ENCODE measurements at places on chromosomes 7 and 10.
A peak's percentile ranks its signal among the peaks of the same experiment; 100 is the strongest.

- DNase-seq, result no peak
Observed at GRCh38 chr7:101236292-101236835, 1.2 kb downstream of the CLDN15 start.

DNA sequence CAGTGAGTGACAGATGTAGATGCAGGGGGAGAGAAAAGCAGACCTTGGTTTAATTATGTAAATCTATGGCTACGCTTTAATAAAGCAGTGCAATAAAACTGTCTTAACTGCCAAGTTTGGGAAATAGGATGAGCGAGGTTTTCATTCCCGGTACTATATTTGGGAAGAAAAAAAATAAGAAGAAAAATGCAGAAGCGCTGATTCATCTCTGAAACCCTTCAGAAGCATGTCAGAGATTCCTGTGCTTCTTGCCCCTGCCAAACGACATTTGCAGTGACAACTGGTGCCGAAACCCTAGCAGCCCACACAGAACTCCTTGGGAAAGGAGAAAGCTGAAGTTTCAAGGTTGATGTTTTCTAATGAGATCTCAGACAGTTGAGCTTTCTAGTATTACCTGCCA, 380.7 kb downstream of the REEP3 start:
- no peak for DNase-seq

- peak; percentile 42 for DNase-seq
Observed at GRCh38 chr7:94888551-94888950, 18.8 kb upstream of the PPP1R9A start.

GRCh38 chr10:26806557-26806956, 54.2 kb downstream of the ABI1 start:
- no peak for DNase-seq

DNA sequence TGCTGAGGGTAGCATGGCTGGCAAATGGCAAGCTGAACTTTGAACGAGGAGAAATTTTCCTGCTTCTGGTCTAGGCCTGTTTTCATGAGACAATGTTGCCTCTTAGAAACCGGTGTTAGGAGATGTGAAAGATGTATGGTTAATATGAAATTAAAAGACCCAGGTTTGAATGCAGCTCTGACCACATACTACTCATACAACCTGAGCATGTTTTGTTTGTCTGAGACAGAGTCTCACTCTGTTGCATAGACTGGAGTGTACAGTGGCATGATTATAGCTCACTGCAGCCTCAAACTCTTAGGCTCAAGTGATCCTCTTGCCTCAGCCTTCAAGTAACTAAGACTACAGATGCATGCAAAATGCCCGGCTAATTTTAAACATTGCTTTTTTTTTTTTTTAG, 193.4 kb upstream of the FZD8 start:
- no peak for DNase-seq

DNA sequence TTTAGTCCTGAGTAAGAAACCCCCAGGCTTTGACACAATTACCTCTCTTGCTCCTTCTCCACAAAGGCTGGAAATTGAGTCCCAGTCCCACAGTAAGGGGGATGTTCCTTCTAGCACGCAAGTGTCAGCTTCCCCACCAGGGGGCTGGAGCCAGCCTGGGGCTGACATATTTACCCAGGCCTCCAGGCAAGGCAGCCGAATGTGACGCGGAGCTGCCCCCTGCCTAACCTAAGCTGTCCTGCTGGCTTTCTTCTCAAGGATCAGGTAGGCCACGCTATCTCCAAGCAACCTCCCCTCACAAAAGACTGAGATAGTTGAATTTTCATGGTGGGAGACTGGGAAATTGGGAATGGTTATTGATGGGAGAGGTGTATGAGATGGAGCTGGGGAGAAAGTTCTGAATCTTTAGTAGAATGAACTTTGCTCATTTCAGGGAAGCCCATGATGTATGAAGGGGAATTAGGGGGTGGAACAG, 19.2 kb upstream of the BMPER start:
- DNase-seq, result no peak

DNA sequence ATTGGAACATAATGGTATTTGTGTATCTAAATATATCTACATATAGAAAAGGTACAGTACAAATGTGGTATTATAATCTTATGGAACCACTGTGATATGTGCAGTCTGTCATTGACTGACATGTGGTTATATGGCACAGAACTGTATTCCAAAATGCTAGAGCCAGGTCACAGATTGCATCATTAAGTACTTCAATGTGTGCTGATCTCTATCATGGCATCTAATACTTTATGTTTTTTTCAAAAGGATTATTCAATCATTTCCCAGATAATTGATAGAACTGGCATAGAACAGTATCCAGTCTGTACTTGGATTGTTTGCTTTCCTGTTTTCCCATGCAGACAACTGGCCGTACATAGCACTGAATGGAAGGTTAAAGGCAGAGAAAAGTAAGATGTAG, 662.7 kb downstream of the PARD3 start:
- DNase-seq, result no peak

DNA sequence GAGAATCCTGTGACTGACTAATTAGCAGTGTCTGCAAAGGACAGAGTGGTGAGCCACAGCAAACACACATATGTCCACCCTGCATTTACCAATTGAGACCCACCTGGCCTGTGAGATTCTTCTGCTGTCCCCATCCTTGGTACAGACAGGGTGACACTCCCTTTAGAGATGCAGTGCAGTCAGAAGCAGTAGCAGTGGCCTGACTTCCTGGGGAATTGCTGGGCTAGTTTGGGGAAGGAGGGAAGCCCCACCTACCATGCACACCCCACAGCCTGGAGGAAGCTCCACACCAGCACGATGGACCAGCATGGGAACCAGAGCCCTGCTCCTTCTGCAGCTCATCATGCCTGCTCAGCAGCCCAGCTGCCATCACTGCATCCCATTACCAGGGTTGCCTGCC, 924.9 kb upstream of the ZNF722 start:
- no peak for DNase-seq

DNA sequence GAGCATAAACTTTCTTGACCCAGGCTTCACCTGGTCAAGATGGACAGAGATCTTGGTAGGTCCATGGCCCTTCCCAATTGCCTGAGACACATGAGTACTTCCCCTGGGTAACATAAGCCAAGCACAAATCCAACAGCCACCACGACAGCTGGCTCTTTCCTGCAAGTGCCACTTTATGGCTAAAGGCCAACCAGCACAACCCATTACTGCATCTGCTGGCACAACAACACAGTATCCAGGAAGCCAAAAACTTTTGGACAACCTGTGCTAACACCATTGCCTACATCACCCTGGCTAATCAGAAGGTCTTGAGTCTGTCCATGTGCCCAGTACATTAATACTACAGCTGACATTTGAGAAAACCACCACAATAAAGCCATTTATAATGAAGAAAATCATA, 548.0 kb upstream of the SEMA3D start:
- no peak for DNase-seq

Data from SK-MEL-5 (cell line).